Glomerular endothelial cell (primary cell): ENCODE measurements at places on chromosomes 2 and 18.

- DNase-seq, result no peak
Measured at GRCh38 chr2:100262555-100263320, 59.6 kb downstream of the LONRF2 start.

DNA sequence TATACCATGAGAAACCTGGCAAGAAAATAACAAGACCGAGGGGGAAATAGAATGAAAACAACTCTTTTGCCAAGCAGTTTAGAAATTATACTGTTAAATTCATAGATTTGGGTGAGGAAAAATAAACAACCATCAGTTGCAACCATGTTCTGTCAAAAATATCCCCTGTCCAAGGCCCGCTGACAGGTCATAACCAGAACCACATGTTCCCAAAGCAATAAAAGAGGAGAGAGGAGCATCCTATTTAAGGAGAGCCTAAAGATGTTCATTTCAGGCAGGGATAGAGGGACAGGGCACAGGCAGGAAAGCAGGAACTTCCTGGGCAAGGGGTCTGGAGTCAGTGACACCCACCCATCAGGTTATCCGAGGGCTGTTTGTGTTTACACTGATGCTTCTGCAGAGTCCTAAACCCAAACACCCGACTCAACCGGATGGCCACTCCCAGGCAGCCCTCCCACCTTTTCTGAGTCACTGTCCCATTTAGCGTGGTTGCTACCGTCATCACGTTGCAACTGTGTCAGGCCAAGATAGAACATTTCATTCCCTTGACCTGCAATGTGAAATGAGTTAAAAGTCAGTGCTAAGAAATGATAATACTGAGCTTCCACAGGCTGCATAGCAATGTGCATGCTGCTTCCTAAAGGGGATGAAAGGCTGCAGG lies 468.3 kb upstream of the RAB12 start:
- DNase-seq, result no peak

DNA sequence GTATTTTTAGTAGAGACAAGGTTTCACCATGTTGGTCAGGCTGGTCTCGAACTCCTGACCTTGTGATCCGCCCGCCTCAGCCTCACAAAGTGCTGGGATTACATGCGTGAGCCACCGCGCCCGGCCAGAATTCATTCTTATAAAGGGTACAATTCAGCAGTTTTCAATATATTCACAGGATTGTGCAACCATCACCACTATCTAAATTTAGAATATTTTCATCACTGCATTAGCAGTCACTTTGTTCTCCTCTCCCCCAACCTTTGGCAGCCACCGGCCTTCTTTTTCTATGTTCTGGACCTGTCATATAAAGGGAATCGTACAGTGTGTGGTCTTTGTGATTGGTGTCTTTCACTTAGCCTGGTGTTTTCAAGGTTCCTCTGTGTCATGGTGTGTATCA lies 40.7 kb downstream of the TCF7L1 start:
- DNase-seq, result no peak

DNA sequence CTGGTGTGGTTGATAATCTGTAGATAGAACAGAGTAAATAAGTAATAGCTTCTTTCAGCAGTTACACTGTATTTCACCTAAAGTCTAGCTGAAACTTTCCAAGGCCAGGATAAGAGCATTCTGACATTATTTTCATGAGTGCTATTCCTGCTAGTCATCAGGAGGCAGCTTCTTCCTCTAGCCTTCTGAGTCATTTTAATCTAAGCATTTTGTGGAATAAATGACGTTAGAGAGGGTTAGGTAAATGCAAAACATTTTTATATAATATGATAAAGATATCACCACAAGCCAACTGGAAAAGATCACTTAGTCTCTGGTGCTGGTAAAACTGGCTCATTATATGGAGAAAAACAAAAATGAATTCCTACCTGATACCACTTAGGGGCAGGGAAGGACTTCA lies 138.5 kb downstream of the MEP1B start:
- DNase-seq, result no peak

DNA sequence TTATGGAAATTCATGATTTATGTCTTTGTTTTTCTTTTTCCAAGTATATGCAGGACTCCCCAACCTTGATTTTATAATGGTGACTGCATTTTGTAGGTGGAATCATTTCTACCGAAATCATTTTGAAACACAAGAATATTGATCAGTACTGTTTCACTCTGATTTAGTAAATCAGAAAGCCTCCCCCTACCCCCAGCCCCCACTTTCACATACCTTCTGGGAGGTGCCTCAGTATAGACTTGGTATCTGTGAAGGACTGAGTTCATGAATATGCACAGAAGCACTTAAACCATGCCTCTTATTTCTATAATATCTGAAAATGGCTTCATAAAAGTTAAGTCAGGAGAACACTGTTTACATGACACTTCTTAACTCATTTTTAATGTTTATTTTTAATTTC lies 147.7 kb downstream of the AGPS start:
- DNase-seq, result no peak
